Trophoblast cell (in vitro differentiated cells and primary cell): ENCODE measurements at places on chromosomes 11 and 22.
A peak's percentile ranks its signal among the peaks of the same experiment; 100 is the strongest.

DNA sequence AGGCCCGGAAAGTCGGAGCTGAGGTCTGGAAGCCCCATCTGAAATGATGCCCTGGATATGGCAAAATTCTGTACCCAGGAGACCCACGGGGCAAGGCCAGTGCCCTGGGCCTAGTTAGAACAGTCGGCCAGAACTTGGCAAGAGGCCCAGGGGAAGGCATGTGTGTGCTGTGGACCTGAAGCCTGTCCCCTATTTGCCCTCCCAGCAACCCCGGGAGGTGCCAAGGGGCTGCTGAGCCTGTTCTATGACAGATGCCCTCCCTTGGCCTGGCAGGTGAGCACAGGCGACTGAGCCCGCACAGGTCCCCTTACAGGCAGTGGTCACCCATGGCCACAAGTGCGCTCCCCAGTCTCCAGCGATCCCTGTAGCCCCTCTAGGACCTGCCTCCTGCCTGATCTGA is 51.7 kb downstream of the NAT10 start:
- no peak for DNase-seq

DNA sequence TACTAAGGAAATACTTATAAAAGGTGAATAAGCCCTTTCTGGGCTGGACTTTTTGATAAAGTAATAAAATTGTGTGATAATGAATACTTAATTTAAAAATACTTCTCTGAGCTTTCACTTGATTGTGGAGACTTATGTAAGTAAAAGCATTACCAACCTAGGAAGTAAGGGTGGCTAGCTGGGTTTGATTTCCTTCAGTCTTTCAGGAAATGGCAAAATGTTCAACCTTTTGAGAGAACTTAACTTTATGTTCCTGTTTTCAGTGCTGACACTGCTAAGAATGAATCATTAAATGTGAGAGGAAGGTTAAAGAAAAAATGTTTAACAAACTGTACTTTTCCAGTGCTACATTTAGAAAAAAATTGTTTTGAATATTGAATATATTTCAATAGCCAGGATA is 900.3 kb downstream of the METTL15 start:
- DNase-seq = no peak

DNA sequence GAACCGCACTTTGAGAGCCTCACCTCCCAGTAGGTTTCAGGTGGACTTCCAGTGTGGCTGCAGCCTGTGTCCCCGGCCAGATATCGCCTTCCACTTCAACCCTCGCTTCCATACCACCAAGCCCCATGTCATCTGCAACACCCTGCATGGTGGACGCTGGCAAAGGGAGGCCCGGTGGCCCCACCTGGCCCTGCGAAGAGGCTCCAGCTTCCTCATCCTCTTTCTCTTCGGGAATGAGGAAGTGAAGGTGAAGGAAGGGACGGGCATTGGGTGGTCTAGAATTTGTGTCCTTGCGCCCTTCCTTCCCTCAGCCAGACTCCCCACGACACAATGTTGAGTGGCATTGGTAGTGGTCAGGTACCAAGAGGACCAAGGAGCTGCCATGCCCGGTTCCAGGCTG is 2.9 kb downstream of the LGALS12 start:
- no peak for DNase-seq

GRCh38 chr11:64856382-64857227 is 12.2 kb upstream of the CDC42BPG start:
- peak; percentile 99 for DNase-seq

GRCh38 chr22:48318575-48319320 is 1508.9 kb downstream of the BRD1 start:
- no peak for DNase-seq

GRCh38 chr11:71163371-71163770 is 89.0 kb downstream of the SHANK2 start:
- DNase-seq = no peak

DNA sequence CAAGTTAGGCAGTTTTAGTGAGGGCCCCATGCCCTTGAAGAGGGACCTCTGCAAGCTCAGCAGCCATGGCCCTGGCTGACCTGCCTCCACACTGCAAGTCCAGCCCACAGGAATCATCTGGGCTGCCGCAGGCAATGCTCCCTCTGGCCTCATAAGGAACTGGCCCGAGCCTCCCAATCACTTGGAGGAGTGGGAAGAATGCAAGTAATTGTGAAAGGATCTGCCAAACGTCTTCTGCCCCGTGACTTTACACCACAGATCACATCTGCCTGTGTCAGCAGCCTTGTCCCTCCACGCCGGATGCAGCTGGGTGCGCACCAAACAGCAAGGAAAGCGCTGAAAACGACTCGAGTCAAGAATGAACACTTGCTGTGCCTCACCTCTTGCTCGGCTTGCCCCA is 23.8 kb downstream of the OPCML start:
- peak; percentile 25 for DNase-seq

- no peak for DNase-seq
Measured at GRCh38 chr11:8477680-8478079, 116.3 kb downstream of the STK33 start.

DNA sequence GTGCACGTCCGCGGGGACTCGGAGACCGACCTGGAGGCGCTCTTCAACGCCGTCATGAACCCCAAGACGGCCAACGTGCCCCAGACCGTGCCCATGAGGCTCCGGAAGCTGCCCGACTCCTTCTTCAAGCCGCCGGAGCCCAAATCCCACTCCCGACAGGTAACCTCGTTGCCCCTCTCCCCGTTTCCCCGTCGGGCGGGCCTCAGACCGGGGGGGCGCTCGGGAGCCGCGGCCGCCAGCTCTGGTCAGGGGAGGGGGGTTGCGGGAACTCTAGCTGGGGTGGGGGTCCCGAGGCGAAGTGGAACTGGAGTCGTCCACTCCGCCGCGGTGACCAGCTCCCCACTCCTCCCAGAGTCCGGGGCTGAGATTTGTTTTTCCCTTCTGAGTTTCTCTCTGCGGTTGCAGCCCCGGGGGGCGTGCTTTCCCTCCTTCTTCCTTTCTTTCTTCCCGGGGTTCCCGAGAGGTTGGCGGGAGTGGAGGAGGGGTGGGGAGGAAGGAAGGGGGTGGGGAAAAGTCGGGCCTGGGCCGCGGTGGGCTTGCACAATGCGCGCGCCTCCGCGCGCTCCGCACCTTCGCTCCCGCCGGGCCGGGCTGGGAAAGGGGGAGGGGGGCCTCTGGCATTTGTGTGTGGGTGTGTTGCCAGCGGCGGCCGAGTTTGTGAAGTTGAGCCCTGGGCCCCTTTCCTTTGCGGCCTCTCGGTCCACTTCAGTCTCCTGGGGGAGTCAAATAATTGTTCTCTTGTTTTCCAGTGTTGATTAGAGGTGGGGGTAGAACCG is 952 bp downstream of the YAP1 start:
- DNase-seq = peak; percentile 79

- DNase-seq = peak; percentile 38
Measured at GRCh38 chr11:120548682-120549209, 37.2 kb downstream of the GRIK4 start.

GRCh38 chr11:73652046-73652730 is 5.8 kb downstream of the PLEKHB1 start:
- DNase-seq = no peak

GRCh38 chr11:45178223-45178622 is 31.8 kb downstream of the PRDM11 start:
- no peak for DNase-seq

DNA sequence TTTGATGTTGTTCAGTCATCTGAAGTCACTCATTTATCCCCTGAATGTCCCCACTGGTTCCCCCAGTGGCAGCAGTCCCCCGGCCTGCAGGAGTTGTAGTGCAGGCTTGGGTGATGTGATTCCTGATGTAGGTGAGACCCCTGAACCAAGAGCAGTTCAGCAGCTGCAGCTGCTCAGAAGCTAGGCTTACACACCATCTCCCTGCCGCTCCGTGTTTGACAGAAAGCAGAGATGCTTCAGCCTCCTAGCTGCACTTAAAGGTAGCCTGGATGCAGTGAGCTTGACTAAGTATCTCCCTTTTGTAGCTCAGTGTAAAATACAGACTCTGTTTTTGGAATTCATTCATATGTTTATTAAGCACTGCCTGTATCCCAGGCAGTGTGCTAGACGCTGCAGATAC is 47.3 kb downstream of the C22orf31 start:
- DNase-seq = no peak

GRCh38 chr22:44391481-44392445 is 79.0 kb upstream of the SHISAL1 start:
- no peak for DNase-seq

- no peak for DNase-seq
Measured at GRCh38 chr22:48943567-48944432, 883.9 kb downstream of the BRD1 start.

DNA sequence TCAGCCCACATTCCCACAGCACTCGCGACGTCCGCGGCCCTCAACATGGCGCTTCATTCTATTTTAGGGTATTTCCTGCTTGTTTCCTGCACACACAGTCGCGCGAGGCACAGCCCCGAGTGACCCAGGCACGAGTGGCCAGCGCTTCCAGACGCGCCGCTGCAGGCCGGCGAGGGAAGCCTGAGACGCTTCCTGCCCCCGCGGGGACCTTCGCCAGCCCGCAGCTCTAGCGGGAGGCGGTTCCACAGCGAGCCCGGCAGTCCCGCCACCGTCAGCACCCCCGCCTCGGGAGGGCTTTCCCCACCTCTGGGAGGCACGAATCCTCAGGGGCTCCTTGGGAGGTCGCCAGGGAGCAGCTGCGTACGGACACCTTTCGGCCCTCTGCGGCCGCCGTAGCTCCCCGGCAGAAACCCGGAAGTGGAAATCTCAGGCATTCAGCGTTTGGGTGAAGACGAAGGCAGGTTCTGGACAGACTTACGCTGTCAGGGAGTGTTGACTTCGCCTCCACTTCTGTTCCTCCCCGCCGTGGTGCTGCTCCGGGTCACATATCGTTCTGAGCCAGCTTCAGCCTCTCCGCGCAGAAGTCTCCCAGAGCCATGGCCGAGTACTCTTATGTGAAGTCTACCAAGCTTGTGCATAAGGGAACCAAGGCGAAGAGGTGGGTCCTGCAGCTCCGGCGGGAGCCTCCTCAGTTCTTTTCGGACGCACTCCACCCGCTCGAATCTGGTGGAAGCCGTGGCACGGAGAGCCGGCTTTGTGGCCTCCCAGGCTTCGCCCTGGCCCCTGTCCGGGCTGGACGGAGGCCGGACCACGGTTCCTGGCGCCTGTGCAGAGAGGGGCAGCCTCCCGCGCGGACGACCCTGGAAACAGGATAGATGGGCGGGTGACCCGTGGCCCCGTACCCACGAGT is 2925.9 kb upstream of the OR11H1 start:
- peak; percentile 68 for DNase-seq

DNA sequence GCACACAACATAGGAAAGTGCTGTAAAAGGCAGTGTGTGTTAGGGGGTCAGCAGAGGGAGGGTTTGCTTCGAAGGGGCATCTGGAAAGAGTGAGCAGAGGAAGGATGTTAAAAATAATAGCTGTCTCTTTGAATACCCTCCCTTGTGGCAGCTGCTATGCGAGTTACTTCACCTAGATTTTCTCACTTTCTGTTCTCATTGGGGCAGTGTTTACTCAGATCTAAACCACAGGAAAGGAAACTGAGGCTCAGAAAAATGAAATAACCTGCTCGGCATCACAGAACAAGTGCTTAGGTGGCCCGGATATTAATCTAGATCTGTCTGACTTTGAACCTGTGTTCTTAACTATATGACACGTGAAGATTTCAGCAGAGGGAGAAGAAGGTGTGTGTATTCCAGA is 125.3 kb downstream of the C11orf91 start:
- DNase-seq = no peak

- DNase-seq = no peak
Measured at GRCh38 chr22:47810505-47811500, 1048.4 kb downstream of the TBC1D22A start.

DNA sequence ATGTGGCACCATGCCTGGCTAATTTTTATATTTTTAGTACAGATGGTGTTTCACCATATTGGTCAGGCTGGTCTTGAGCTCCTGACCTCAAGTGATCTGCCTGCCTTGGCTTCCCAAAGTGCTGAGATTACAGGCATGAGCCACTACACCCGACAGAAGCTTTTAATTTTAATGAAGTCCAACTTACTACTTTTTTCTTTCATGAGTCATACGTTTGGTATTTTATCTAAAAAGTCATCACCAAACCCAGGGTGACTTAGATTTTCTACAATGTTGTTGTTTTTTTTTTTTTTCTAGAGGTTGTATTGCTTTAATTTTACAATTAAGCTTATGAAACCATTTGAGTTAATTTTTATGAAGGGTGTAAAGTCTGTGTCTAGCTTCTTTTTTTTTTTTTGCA is 34.9 kb downstream of the JRKL start:
- DNase-seq = peak; percentile 11

GRCh38 chr11:130825561-130825960 is 90.7 kb downstream of the SNX19 start:
- DNase-seq = no peak

GRCh38 chr22:33302049-33302545 is 243.9 kb upstream of the SYN3 start:
- peak; percentile 81 for DNase-seq

DNA sequence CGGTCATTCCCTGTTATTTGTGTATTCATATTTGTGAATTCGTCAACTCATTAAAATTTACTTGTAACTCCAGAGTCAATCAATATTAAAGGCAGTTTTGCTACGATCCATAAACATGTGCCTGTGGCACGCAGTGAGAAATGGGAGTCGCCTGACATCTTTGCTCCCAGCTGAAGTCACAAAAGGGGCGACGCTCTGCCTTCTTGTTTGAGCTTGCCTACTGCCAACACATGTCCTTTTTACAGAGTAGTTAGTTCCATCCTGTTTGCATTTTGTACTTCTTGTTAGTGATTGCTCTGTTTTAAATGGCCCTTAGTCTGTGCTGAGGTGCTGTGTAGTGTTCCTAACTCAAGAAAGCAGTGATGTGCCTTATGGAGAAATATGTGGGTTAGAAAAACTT is 305.3 kb downstream of the ETS1 start:
- DNase-seq = no peak

- DNase-seq = no peak
Measured at GRCh38 chr22:23180893-23181720, 798 bp downstream of the BCR start.

- DNase-seq = no peak
Measured at GRCh38 chr11:8002676-8003075, 15.5 kb downstream of the EIF3F start.

DNA sequence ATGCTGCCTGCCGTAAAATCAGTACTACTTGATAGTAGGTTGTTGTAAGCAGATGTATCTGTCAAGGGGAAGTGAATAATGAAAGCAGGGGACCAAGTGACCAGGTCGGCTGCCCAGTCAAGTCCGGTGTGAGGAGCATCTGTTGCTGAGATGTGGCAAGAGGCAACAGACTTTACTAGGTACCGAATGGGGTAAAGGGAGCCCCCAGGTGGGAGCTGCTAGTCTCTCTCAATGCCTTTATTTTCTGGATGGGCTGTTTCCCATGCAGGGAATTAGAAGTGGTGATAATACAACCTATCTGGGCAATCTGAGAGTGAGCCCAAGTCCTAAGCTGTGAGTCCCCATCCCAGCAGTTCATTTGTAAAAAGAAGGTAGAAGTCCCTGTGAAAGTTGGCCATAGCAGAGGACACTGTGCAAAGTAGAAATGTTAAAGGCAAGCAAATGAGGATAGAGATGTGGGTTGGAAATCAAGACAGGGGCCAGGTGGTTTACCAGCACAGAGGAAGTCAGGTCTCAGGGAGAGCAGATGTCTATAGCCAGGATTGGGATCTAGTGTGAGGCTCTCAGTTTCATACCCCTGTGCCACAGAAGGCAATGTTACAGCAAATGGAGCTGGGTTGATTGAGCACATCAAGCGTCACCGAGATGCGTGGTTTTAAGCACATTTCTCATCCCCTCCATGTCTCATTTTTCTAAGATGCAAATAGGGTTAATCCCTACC is 90.7 kb upstream of the RAG2 start:
- no peak for DNase-seq
